Stimulated activated CD4-positive, alpha-beta T cell treated with anti-CD3 and anti-CD28 coated beads, Interleukin-15, amount 100 ng/mL, for 48 hours (primary cell): ENCODE measurements at places on chromosomes 5 and 9.

- DNase-seq, result no peak
These were observed 39.7 kb upstream of the HMGCS1 start for GRCh38 chr5:43352915-43353314.

DNA sequence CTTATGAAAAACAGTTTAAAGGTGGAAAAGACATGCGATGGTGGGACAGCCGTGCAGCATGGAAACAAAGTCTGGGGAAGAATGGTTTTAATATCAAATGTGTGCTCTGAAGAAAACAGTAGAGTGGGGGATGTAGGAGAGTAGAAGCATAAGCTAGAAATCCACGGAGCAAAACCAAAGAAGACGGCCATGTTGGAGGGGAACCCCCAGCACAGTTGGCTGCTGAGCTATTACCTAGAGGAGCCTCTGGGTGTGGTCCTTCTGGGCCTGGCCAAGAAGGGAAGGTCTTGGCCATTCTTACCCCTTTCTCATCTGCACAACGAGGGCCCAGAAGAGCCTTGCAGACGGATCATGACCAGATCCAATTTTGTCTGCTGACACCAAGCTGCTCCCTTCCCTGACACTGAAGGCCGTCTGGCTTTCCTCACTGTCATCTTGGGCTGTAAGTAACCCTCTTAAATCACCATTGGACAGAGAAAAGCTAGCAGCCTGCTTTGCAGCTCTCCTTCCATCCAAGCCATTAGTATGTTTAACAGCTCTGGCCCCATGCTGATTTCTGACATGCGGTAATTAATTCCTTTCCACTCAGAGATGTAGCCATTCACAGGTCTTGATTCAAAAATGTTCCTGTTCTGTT is 189.5 kb downstream of the SEC61B start:
- DNase-seq, result no peak

GRCh38 chr9:77865385-77866047 is 166.1 kb downstream of the GNAQ start:
- DNase-seq, result no peak

- no peak for DNase-seq
These were observed 71.2 kb downstream of the GHR start for GRCh38 chr5:42494414-42494813.

- DNase-seq, result no peak
These were observed 30.5 kb upstream of the TARS1 start for GRCh38 chr5:33410221-33410620.

DNA sequence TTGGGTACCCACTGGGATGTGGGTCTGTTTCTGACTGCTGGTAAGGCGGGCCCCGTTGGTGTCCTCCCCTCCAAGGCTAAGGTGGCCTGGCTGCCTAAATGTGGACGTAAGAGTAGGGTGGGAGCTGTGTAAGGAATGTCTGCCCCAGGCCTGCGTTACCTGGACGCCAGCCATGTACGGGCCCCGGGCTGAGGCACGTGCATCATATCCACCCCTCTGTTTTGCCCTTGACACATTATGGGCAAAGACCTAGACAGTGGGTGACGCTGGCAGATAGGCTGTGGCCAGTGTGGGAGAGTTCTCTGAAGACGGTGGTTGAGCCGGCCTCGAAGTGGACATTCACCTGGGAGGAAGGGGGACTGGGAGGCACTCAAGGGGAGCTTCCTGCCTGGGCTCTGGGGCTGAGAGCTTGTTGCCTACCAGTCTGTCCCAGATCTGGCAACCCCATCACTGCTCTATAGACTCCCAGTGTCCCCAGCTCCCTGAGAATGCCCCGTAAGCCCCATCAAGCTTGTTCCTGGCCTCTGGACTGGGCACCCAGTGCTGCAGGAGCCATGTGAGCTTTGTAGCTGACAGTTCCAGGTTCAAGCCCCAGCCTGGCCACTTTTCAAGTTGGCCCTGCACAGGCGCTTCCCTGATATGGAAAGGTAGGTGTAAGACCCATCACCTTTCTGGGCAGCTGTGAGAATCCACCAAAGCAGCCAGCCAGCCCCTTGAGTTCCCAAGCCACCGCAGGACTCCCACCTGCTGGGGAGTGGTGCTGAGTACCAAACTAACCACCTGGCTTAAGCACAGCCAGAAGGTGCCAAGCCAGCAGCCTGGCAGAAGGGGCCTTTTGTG is 3.2 kb upstream of the PRR7 start:
- no peak for DNase-seq

DNA sequence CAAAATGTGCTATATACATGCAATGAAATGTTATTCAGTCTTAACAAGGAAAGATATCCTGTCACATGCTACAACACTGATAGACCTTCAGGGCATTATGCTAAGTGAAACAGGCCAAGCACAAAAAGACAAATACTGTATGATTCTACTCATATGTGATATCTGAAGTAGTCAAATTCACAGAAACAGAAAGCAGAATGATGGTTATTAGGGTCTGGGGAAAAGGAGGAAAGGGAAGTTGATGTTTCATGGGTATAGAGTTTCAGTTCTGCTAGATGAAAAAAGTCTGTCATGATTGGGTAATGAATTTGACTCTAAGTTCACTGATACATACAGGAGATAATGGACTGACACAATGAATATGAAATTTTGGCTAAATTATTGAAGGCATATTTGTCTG is 11.2 kb upstream of the RIC1 start:
- no peak for DNase-seq

DNA sequence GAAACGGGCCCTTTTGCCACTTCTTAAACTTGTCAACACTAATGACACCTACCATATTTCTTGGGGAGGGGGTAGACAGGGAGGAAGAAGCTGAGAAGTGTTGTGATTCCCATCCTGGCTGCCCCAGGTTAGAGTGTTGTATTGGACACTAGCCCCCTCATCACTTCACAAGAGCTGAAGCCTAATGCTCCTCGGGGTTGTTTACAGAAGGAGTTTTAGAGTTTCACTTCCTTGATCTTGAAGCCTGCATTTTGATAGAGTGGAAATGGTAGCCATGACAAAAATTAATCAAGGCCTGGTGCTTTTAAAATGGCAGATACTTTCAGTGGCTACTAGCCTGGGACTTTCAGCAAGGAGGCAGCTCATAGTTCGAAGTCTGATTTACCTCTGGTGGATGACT is 11.0 kb upstream of the FAM120AOS start:
- no peak for DNase-seq

GRCh38 chr5:165559645-165560044 is 2054.2 kb downstream of the MAT2B start:
- DNase-seq, result no peak

DNA sequence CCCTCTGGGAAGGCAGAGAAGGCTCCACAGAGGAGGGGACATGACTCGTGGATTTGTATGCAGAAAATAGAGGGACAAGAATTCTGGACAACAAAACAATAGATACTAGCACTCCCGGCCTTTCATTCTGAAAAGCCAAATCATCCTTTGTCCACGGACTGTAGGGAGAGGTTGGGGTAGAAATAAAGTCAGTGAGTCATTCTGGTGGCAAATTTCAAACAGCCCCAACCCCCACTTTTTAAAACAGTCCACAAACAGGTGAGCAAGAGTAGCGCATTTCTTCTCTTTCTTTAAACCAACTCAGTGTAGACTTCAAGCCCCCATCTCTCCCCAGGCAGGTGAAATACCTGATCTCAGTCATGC is 56.1 kb downstream of the PTPDC1 start:
- no peak for DNase-seq

DNA sequence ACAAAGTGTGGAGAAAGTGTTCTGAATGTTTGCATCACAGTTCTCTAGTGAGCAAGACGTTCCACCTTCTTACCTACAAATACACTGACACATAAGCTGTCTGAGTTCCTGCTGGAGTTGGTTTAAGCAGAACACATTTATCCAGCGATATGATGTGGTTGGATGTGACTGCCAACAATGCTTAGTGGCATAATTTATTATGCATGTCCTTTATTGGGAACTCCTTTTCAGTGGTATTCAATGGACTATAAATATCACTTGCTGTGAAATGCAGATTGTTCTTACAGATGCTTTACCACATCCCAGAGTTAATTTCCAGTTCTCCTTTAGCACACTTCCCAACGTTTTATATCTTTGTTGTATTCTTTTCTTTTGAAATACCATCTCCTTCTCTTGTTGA is 222.2 kb downstream of the LURAP1L start:
- no peak for DNase-seq

- no peak for DNase-seq
These were observed 6.0 kb downstream of the KIF12 start for GRCh38 chr9:114093031-114093471.

GRCh38 chr9:87718852-87719612 is 6.9 kb upstream of the CTSL start:
- no peak for DNase-seq

GRCh38 chr5:9545136-9545991 is 511 bp downstream of the SEMA5A start:
- no peak for DNase-seq

DNA sequence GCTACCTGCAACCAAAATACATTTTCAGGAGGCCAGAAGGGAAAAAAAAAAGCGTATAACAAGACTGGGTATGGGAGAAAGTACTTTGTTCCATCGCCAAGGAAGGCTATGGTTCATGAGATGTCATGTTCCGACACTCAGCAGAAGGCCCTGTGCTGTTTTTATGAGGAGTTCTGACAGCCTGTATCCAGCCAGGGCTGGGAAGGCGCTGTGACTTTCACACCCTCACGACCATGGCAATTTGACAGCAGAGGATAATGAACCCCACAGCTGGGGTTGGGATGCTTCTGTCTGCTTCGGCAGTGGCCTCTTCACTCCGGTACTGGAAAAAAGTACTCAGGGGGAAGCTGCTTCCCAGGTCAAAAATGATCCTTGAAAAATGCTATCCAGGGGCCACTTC is 154.4 kb downstream of the PRELID2 start:
- no peak for DNase-seq

DNA sequence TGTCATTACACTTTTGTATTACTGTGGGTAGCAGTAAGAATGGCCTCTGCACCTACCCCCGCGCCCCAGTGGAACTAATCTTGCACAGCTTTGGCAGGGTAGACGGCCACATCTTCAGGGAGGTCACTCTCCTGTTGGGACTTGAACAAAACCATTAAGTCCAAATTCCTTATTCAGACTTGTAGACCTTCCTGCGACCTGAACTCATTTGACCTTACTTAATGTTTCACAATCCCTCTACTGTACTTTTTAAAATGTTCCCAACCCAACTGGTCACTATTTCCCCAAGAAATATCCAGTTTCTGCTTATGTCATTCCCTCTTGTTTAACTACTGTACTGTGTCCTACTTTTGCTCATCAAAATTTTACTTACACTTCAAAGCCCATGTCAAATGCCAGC is 5.3 kb upstream of the FAM120AOS start:
- DNase-seq, result no peak

DNA sequence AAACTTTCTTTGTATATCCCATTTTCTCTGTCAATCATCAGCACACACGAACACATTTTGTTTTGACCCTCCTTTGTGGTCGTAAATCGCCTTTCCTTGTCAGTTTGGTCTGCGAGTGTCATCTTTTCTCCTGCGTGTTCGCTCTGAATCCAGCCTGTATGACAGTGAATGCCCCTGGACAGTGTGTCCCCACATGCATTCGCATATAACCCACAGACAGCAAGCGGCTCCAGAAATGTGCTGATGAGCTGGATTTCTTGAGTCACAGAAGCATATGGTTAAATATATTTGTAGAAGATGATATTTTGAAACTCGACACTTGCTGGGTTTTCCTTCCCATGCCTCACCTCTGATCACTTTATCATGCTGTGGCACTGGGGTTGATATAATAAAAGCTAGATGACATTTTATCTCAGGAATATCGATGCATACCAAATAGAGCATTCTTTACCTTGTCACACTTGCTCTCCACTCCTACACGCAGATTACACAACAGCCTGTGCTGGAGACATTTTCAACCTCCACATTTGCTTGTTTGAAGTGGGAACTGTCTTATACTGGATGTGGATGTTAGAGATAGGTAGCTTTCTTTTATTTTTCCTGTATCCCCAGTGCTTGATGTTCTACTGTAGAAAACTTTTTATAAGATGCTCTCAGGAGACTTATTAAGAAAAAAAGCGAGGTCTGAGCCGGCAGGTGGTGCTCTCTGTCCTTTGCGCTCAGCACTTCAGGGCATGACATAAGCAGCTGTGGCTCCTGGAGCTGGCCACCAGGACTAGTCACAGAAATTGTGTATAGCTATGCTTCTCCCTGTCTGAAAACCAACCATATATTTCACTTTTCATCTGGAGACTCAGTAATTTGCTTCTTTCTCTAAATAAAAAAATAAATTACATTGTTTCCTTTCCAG is 215.1 kb downstream of the SH3GL2 start:
- DNase-seq, result no peak

GRCh38 chr5:150780187-150780692 is 1.7 kb downstream of the SMIM3 start:
- no peak for DNase-seq

GRCh38 chr9:34133436-34133949 is 7.0 kb upstream of the DCAF12 start:
- DNase-seq, result no peak

DNA sequence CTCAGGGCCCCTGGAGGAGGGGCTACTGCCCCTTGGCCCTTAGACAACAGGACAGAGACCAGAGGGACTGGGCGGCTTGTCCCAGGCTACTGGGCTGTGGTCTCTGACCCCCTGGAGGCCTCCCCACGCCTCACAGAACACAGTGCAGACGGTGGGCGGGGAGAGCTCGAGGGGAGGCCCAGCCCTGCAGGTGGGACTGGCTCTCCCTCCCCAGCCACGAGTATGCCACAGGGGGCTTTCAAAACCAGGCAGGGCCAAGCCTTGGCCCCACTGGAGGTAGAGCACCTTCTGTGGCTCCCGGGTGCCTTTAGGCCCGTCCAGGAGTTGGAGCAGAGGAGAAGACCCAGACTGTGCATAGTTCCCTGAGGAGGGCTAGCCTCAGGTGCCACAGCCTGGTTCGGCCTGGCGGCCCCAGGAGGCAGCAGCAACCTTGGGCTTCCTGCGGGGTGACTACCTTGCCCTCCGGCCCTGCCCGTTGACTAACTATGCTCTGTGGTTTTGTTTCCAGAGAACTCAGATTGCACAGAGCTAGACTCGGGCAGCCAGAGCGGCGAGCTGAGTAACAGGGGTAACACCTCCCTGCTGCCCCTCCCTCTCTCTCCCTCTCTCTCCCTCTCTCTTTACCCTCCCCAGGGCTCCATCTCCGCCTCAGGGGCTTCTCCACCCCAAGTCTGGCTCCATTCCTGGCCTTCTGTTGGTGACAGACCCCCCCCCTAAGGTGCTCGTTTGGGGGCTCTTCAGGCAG is 15.5 kb downstream of the CARD19 start:
- DNase-seq, result no peak

GRCh38 chr5:173187054-173187743 is 42.9 kb downstream of the BNIP1 start:
- DNase-seq, result no peak

GRCh38 chr5:56367748-56368147 is 134.6 kb upstream of the ANKRD55 start:
- DNase-seq, result no peak

DNA sequence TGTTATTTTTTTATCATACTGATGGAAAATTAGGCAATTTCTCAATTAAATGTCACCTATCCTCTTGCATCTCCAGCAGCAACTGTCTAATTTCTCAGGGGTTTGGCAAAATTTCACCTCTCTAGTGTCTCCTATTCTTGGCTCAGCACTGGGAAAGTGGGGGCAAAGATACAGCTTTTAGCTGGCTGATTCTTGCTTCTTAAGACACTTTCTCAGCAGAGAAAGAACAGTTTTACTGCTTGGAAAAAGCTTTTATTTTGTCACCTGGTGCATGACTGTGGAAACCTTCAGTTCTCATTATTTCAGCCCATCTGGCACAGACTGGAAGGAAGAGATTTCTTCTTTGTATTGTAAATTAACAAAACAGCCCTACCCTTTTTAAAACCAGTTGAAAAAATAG is 283.6 kb upstream of the SGCD start:
- no peak for DNase-seq

- DNase-seq, result no peak
These were observed 664.2 kb upstream of the ZNF608 start for GRCh38 chr5:125410537-125411070.
